Activated gamma-delta T cell treated with Interleukin-2 at 50 U/mL for 16 hours (primary cell): ENCODE measurements at places on chromosomes 2 and 18.

DNA sequence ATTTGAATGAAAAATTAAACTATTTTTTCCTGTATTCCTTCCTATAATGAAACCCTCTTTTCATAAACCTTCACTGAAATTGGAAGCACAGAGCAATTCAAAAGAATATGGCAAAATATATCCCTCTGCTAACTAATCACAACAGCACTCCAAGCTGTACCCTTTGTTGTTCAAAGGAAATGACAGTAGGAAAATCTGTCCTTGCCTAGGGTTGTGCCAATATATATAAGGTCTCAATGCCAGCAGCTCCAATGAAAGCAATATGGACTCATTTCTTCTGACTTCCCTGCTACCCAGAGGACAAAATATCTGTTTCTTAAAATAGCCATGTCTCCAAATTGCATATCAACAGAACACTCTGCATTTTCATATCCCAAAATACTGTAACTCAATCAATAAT, 373.9 kb upstream of the MC4R start:
- no peak for DNase-seq

GRCh38 chr2:66813525-66813924, 378.6 kb downstream of the MEIS1 start:
- DNase-seq, result no peak

DNA sequence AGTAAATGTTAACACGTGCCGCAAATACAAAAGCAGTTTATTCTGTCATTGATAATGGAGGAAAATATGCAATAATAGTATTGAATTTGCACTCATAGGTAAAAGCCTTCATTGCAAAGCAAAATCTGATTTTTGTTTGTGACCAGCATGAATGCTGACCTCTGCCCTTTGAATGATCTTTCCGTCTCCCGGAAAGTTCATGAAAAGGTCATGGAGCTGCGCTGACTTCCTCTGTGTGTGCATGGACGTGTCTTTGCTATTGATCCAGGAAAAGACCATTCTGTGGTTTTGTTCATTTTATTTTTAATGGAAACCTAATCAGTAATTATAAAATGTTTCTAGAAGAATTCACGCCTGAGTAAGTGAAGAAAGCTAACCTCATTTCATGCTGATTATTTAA, 320.0 kb downstream of the MTX2 start:
- DNase-seq, result no peak

- DNase-seq, result no peak
Observed at GRCh38 chr2:66683599-66683998, 248.7 kb downstream of the MEIS1 start.

- no peak for DNase-seq
Observed at GRCh38 chr18:58861861-58862301, 2.8 kb upstream of the ZNF532 start.

GRCh38 chr18:63905361-63905760, 2.4 kb upstream of the SERPINB10 start:
- DNase-seq, result no peak

GRCh38 chr18:46754188-46754587, 2.7 kb downstream of the ST8SIA5 start:
- no peak for DNase-seq
